ENCODE measurements at places on chromosomes 13 and 19. TPM values are rescaled to one million over a fixed set of nuclear protein-coding genes. Genes with fewer than 3 reads are reported as not detected.

Gene ZNF773
- 13.8 TPM for total RNA-seq

Gene NPAS1
- 0.49 TPM for total RNA-seq

Gene OVOL3
- total RNA-seq, result not detected

Gene ZNF223
- total RNA-seq, result 17.7 TPM

Gene MIER2
- 30.7 TPM for total RNA-seq

- no peak for DNase-seq
- no peak overlapping the region for H3K4me3 ChIP-seq
Measured at GRCh38 chr13:79197933-79198332, 208.1 kb downstream of the RBM26 start.

- H3K27ac ChIP-seq, result no peak overlapping the region
- no peaks in the 10 kb centered on the region for H3K27me3 ChIP-seq
- H3K4me1 ChIP-seq, result peaks cover 6% of the 10 kb centered on the region
- no peak for DNase-seq
Measured at GRCh38 chr13:25372284-25373081, 709 bp downstream of the ATP8A2 start.

DNA sequence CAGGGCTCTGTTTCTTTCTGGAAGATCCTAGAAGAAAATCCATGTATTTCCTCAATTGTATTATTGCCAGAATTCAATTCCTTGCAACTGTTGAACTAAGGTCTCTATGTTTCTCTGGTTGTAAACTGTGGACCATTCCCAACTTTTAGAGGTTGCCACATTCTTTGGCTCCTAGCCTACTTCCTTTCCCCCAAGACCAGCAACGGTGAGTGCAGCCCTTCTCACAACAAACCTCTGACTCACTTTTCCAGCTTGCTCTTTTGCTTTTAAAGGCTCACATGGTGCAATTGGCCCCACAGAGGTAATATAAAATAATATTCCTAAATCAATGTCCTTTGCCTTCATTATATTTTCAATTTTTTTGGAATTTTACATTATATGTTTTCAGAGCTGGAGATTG lies 371.3 kb downstream of the SLITRK5 start:
- H3K27ac ChIP-seq, result no peak overlapping the region
- no peaks in the 10 kb centered on the region for H3K4me1 ChIP-seq

DNA sequence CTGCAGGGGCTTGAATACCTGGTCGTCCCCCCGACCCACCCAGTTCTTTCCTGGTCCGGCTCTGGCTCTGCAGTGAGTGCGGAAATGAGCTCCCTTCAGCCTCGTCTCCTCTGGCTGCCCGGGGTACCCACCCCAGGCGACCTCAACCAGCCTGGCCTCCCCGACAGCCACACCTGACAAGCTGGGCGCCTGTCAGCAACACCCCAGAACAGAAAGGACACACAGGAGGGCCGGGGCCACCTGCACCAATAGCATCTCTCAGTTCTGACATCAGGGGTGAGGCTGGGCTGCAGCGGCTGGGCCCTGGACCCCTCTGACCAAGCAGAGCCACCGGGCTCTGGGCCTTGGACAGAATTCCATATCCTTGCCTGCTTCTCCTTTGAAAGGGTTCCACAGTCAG lies 19.7 kb downstream of the SUGP1 start:
- no peak for DNase-seq
- no peaks in the 10 kb centered on the region for H3K4me1 ChIP-seq
- H3K4me3 ChIP-seq, result no peak overlapping the region
- H3K36me3 ChIP-seq, result peaks cover 50% of the 10 kb centered on the region
- H3K27ac ChIP-seq, result no peak overlapping the region

DNA sequence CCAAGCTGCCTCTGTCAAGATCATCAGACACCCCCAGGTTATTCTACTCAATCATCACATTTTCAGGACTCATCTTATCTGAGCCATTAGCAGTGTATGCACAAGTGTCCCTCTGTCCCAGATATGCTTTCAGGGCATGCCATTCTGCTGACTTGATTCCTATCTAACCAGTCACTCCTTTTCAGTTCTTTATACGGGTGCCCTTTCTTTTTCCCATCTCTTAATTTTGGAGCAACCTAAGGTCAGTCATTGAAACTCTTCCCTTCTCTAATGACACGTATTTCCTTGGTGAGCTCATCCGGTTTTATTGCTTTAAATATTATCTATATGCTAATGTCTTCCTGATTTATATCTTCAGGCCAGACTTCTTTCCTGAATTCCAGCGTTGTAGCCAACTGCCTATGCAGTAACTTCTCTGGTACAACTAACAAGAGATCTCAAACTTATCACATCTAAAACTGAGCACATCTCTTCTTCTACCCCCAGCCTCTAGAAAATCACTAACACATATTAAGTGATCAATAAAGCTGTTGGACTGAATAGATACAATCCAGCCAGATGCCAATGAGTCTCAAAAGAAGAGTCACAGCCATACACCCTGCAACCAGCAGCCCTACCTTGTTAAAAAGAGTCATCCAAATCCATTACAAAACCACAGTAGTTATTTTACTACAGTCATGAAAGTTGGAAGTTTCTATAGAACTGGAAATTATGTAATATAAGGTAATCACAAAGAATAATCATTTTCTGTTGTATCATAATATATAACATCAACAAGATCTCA lies 58.8 kb downstream of the DCLK1 start:
- no peak for DNase-seq
- H3K27me3 ChIP-seq, result no peaks in the 10 kb centered on the region
- no peak overlapping the region for H3K27ac ChIP-seq
- no peaks in the 10 kb centered on the region for H3K36me3 ChIP-seq
- no peak overlapping the region for H3K4me3 ChIP-seq

- H3K36me3 ChIP-seq, result no peaks in the 10 kb centered on the region
- DNase-seq, result no peak
- no peak overlapping the region for H3K4me3 ChIP-seq
- H3K4me1 ChIP-seq, result peaks cover 7% of the 10 kb centered on the region
- H3K27me3 ChIP-seq, result no peaks in the 10 kb centered on the region
- no peak overlapping the region for H3K27ac ChIP-seq
Measured at GRCh38 chr13:53152057-53152421, 123.4 kb downstream of the OLFM4 start.

All from vagina (tissue), 2 donors.